ENCODE measurements at places on chromosomes 6 and 20.

GRCh38 chr6:158004701-158005095 lies 23.0 kb downstream of the SYNJ2 start:
- no peak for DNase-seq

DNA sequence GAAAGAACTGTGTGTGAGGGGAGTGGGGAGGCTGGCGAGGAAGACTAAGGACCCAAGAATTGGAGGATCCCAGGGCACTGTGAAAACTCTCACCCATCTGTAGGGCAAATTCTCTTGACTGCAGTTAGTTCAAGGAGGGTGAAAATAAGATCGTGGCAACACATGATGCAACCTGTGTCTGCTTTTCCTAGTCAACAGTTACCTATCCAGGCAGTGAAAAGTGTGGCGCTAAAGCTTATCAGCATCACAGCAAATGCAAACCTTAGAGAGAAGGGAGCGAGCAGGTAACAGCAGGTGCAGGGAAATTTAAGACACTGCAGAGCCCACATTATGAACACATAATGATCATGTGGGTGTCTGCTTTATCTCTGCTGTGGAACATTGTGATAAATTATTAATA lies 97.7 kb upstream of the SGK1 start:
- no peak for DNase-seq

DNA sequence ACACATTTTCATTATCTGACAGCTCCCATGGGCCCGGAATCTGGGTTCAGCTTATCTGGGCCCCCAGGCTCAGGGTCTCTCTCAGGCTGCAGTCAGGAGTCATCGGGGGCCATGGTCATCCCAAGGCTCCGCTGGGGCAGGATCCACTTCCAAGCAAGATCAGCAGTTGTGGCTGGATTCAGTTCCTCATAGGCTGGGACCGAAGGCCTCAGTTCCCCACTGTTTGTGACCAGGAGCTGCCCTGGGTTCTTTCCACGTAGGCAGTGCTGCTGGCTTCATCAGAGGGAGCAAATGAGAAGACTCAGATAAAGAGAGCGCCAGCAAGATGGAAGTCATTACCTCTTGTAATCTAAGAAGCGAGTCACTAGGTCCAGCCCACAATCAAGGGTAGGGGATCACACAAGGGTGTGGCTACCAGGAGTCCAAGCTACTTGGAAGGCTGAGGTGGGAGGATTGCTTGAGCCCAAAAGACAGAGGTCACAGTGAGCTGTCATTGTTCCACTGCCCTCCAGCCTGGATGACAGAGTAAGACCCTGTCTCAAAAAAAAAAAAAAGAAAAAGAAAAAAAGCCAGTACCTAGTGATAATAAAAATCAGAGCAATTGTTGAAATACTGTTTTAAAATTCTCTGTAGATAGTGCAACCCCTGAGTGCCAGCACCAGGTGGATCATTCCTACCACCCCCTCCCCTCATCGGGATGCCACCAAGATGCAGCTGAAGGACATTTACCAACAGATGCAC lies 162.7 kb downstream of the NFATC2 start:
- no peak for DNase-seq

GRCh38 chr6:166744223-166745134 lies 117.4 kb upstream of the RPS6KA2 start:
- DNase-seq: no peak

DNA sequence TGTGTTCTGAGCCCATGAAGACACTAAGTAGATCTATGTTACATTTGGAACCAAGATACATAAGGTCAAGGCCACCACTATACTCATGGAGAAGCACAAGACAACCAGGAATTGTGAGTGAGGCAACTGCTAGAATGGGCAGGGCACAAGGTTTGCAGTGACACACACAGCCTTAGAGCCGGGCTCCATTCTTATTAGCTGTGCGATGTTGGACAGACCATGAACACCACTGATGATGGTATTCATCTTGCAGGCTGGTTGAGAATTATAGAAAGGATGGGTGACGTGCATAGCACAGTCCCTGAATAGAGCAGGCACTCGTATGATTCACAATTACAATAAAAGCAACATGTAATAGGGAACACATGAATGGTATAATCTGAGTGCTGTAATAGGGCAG lies 172.4 kb downstream of the GJA10 start:
- no peak for DNase-seq

DNA sequence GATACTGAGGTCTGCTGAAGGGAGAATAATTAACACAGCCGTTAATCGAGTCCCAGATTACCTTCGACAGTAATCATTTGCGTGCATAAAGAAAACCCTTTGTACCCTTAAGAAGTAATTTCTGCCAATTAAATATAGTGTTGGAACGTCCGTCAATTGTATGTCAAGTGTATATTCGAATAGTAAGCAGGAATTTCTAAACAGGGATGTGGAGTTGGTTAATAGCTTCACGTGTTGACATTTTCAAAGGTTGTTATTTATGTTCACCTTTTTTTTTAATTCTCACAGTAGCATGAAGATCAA lies 798 bp upstream of the SNAP91 start:
- no peak for DNase-seq

DNA sequence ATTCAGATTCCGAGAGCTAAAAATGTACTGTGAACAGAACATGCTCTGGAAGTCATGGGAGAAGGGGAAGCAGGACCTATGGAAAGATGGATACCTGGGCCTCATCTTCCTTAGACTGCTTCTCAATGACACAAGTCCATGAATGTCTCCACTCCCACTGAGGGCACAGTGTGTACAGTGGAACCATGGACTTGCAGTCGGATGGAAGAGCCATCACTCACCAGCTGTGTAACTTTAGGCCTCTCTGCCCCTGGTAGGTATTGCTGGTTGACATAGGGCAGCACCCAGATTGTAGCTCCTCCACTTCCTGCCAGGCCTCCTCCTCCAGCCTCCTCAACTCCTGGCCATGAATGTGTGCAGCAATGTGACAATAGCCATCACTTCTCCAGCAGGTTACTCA lies 52.5 kb downstream of the MAFB start:
- DNase-seq: no peak

GRCh38 chr6:147023148-147023547 lies 181.1 kb upstream of the STXBP5 start:
- no peak for DNase-seq

GRCh38 chr6:24394780-24395437 lies 7.8 kb upstream of the MRS2 start:
- no peak for DNase-seq
